Stimulated activated CD4-positive, alpha-beta T cell treated with anti-CD3 and anti-CD28 coated beads, Interleukin-2, amount 100 ng/mL, for 4 hours (primary cell): ENCODE measurements at places on chromosomes 13 and 19.

DNA sequence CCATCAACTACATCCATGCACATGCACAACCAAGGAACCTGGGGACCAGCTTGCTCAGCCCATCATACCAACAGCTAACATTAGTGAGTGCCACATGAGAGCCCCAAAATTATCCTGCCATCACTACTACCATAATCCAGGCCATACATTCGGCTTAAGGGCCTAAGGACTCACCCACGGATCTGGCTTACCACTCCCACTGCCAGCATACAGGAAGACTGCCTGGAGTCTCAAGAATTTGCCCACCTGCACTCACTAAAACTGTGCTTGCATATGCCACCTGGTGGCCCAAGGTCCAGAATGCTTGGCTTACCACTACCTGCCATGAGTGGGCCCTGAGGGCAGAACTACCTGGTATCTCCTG lies 1562.9 kb upstream of the PRR20A start:
- no peak for DNase-seq

DNA sequence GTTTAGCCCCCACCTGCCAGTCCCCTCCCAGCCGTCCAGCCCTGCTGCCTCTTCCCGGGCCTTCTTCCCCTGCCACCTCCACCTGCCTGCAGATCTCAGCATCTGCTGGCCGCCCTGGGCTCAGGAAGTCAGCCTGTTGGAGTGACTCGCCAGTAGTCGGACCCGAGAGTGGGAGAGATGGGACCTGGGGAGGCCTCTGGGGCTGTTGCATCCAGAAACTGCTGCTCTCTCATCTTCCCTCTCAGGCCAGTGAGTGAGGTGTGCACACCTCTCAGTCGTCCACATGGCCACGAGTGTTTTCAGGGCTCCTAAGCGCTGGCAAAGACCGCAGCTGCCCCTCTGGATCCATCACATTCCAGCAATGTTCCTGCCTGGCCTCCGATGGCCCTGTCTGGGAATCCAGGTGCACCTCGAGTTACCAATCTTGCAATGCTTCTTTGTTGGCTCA lies 151.8 kb upstream of the SOX1 start:
- DNase-seq: no peak

DNA sequence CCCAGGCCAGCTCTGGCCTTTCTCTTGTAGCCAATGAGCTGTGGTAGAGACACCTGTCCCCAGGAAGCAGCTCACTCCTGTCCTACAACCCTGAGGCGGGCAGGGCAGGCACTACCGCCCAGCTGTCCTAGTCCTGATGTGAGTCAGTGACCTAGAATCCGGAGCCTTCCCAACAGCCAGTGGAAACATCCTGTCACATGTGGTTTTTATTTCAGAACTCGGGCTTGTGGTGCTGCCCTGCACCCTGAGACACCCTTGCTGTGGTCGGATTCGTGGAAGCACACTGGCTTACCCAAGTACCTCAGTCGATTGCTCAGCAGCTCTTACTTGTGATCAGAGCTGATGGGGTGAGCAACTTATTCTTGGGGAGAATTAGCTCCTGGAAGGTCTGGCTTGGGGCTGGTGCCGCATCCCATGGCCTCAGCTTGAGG lies 83.6 kb upstream of the ARHGEF7 start:
- DNase-seq: no peak

GRCh38 chr19:19746286-19747213 lies 13.6 kb upstream of the ZNF14 start:
- no peak for DNase-seq

- DNase-seq: no peak
Measured at GRCh38 chr19:53076984-53077383, 26.2 kb downstream of the ZNF160 start.

DNA sequence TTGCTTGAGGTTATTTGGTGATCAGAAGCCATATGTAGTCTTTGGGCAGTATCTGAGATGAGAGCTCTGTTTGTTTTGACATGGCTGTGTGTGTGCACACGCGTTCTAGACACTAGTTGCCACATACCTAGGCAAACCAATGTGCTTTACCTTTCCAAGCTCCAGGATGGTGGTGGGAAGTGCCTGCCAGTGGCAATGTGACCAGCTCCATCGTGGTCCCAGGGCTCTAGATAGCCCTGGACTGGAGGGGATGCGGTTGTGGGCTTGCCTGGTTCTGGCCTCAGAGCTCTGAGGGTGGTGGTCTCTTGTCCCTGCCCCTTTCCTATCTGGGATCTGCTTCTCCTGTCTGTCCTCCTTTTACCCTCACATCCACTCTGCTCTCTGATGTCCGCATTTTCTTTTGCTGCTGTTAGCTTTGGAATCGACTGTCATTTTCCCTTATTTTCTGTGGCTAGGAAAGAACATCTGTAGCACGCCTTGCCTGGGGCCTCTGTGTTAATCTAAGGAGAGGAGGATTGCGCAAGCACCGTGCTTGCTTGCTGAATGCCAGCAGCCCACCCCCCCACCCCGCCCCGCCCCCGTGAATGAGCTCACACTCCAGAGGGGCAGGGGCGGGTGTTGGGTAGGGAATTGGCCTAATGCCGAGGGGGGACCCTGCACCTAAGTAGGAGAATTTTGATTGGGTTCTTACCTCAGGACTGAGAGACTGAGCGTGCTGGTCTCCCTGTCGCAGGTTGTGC lies 89.5 kb downstream of the ARHGEF7 start:
- DNase-seq: no peak

GRCh38 chr19:6292006-6292405 lies 12.2 kb upstream of the MLLT1 start:
- no peak for DNase-seq

DNA sequence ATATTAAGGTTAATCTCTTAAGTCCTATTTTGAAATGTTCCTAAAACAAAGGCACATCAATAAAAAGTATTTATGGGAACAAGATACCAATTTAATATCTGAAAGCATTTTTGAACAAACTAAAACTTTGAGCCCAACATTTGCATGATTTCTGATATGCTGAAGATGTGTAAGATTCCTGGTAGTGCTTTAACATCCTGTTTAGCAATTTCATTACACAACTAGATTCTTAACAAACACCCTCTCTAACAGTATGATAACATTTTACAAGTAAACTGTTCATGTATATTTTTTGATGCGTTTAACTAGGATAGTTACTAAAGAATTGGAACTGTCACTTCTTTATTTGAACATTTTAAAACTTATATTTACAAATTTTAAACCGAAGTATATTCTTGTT lies 63.9 kb downstream of the DACH1 start:
- DNase-seq: no peak

DNA sequence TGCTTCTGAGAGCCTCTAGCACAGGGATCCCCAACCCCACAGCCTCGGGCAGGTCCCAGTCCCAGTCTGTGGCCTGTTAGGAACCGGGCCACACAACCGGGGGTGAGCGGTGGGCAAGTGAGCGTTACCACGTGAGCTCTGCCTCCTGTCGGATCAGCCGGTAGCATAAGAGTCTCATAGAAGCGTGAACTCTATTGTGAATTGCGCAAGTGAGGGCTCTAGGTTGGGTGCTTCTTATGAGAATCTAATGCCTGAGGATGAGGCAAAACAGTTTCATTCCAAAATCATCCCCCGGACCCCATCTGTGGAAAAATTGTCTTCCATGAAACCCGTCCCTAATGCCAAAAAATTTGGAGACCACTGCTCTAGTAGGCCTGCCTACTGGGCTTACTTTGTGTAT lies 87.0 kb upstream of the UBL3 start:
- no peak for DNase-seq

- DNase-seq: no peak
Measured at GRCh38 chr13:26557393-26558073, at the start of gene WASF3. Gene WASF3 (plus strand): TSS chr13:26557683. CDS start chr13:26642271, 84,588 bp downstream.

GRCh38 chr13:50509771-50510441 lies 333.6 kb downstream of the DLEU7 start:
- no peak for DNase-seq

GRCh38 chr19:21604351-21604926 lies 99.0 kb downstream of the ZNF429 start:
- DNase-seq: no peak

GRCh38 chr13:48693998-48694397 lies 40.3 kb downstream of the CYSLTR2 start:
- DNase-seq: no peak

- DNase-seq: no peak
Measured at GRCh38 chr13:78198419-78198818, 279.8 kb upstream of the EDNRB start.

- no peak for DNase-seq
Measured at GRCh38 chr19:18780631-18781030, 10.5 kb downstream of the COMP start.

DNA sequence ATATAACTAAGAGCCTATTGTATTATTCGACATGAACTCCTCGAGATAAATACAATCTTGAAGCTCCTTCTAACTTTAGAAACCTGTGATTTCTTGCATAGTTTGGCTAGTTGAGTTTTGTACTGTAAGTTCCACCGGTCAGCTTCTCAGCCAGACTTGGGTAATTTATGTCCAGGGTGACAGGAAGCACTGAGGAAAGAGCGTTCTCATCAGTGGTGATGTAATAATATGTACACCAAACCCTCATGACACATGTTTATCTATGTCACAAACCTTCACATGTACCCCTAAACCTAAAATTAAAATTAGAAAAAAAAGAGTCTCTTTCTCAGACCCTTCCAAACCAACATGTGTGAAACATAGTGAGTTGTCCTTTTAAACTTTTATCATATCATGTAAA lies 205.7 kb downstream of the KCNRG start:
- DNase-seq: no peak

DNA sequence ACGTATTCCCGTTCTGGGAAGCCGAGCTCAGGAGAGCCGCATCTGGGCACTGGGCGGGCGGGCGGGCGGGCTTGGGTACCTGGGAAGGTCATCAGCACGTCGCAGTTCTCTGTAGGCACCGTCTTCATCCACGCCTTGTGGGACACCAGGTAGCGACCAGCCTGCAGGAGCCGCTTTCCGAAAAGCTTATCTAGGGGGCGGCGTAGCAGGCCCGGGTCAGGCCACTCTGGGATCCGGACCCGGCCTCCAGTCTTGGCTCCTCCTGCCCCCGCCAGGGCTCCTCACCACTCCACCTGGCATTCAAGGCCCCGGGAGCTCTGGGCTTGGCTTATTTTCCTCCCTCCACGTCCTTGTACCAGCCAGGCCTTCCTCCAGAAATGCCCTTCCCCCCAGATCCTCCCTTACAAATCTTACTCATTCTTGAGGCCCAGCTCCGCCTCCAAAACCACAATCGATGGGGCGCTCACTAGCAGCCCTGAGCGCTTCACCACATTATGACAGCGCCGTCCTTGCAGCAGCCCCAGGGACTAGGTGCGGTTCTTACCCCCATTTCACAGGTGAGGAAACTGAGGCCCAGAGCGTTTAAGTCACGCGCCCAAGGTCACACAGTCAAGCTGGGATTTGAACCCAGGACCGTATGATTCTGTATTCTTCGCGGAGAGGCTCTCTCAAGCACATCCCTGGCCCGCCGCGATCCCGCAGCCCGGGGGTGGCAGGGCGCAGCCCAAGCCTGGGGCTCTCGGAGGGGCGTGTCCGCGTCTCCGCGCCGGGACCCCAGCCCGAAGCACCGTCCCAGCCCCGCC lies 843 bp downstream of the ANO8 start:
- peak; percentile 74 for DNase-seq

GRCh38 chr13:84917252-84917878 lies 881.9 kb downstream of the SLITRK6 start:
- DNase-seq: no peak

GRCh38 chr13:108212886-108213285 lies 2.5 kb downstream of the LIG4 start:
- no peak for DNase-seq

- DNase-seq: no peak
Measured at GRCh38 chr13:43044720-43045301, 21.4 kb downstream of the DNAJC15 start.
